ENCODE measurements at places on chromosomes 7 and 10. TPM values are rescaled to one million over a fixed set of nuclear protein-coding genes. Genes with fewer than 3 reads are reported as not detected.

ASZ1 gene
- total RNA-seq = not detected

PTPN20 gene
- not detected for total RNA-seq

SLC13A4 gene
- 0.52 TPM for total RNA-seq

KNDC1 gene
- total RNA-seq = not detected

OR2A25 gene
- not detected for total RNA-seq

STOX1 gene
- total RNA-seq = 0.30 TPM

CALY gene
- total RNA-seq = not detected

GATA3 gene
- 2.3 TPM for total RNA-seq

IFIT1B gene
- total RNA-seq = 0.37 TPM

TAC1 gene
- not detected for total RNA-seq

FAM237B gene
- not detected for total RNA-seq

AP4M1 gene
- total RNA-seq = 21.7 TPM

PKD2L1 gene
- total RNA-seq = not detected

DLX5 gene
- 0.98 TPM for total RNA-seq

NANOS1 gene
- total RNA-seq = 3.2 TPM

RARRES2 gene
- total RNA-seq = 1.7 TPM

- peak; percentile 78 for DNase-seq
Observed at GRCh38 chr10:71968553-71969474, 4.6 kb downstream of the CHST3 start.

DNA sequence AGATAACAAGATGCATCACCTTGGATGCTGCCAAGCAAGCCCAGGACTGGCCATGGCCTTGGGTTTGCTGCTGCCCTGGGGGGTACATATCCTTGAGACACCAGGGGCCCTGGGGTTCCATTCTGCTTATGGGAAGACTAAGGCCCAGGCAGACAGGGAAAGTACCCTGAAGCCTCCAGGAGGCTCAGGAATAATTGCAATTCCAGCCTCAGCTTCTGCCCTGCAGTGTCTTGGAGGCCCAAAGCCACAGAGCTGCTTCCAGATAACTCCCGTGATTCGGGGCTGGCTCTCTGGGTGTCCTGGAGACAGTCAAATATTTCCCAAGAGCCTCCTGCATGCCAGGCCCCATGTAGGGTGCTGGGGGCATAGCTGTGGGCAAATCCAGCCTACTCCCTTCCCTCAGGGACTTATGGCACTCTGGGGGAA, 22.6 kb downstream of the MYL10 start:
- no peak for DNase-seq

DNA sequence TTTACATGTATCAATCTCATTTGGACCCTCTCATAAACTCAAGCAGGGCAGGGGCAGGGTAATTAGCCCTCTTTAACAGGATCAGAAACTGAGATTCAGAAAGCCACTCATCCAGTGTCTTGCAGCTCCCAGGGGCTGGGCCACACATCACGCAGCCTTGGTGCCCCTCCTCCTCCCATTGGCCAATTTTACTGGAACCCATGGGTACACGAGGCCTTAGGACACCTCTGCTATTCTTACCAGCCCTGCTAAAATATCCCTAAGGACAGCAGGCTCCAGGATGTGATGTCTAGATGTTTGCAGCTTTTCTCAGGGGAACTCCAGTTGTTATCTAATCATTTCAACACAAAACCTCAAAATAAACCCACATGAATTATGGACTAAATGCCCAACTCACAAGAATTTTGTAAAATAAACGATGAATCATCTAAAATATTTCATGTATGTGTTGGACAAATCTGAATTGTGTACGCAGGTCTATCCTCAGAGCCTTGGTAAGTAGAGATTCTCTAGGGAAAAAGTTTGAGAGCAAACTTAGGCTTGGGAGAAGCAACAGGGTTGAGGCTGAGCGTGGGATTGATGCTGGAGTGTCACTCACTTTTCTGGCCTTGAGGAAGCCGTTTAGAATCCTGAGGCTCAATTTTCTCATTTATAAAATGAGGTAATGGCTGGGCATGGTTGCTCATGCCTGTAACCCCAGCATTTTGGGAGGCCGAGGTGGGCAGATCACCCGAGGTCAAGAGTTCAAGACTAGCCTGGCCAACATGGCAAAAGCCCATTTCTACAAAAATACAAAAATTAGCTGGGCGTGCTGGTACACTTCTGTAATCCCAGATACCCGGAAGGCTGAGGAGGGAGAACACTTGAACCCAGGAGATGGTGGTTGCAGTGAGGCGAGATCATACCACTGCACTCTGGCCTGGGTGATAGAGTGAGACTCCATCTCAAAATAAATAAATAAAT, 69.7 kb upstream of the TNS3 start:
- peak; percentile 99 for DNase-seq

- DNase-seq = no peak
Observed at GRCh38 chr7:100189061-100189460, 11.3 kb downstream of the STAG3 start.

GRCh38 chr10:132589681-132590080, 52.1 kb downstream of the INPP5A start:
- no peak for DNase-seq

GRCh38 chr7:31873816-31874597, 187.0 kb downstream of the PPP1R17 start:
- peak; percentile 51 for DNase-seq

GRCh38 chr7:155310425-155311114, 12.9 kb downstream of the INSIG1 start:
- DNase-seq = peak; percentile 36

GRCh38 chr10:47145290-47145934, 154.6 kb upstream of the GDF10 start:
- DNase-seq = peak; percentile 42

- DNase-seq = no peak
Observed at GRCh38 chr10:119112056-119112455, 8.1 kb downstream of the DENND10 start.

- no peak for DNase-seq
Observed at GRCh38 chr7:88091988-88092675, 127.7 kb downstream of the SRI start.

- no peak for DNase-seq
Observed at GRCh38 chr7:18347170-18347569, 148.4 kb upstream of the HDAC9 start.

DNA sequence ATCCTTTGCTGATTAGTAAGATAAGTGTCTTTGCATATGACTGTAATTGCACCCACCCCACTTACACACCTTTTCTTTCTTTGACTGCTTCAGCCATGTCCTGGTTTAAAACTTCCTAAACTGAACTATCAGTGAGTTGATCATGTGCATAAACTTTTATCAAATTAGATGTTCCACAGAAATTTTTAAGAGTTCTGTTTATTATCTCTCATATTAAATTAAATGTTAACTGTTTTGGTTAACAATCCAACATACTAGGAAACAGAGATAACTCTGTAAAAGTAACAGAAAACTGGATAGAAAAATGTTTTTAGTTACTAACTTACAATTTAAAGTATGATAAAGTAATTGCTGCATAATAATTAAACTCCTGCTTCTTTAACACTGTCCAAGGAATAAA, 959.6 kb upstream of the LRRN3 start:
- DNase-seq = no peak

DNA sequence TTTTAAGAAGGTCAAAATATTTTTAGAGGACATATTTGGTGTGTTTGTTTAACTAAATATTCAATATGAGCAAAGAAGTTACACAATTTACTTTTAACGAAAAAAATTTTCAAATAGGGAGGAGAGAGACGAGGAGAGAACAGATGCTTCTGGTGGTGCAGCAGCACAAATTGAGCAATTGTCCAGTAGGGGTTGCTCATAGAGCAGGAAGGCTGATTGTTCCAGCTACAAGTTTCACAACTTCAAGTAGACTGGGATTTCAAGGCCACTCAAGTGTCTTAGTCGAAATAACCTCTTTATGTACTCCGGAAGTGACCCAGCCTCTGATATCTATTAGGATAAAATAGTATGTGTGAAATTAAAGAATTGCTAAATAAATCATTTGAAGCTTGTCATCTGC, 197.9 kb downstream of the HDAC9 start:
- peak; percentile 58 for DNase-seq

- no peak for DNase-seq
Observed at GRCh38 chr10:113058523-113059370, 108.7 kb downstream of the TCF7L2 start.

- DNase-seq = peak; percentile 71
Observed at GRCh38 chr7:1466524-1467271, 7.4 kb upstream of the MICALL2 start.

- no peak for DNase-seq
Observed at GRCh38 chr10:79387974-79388850, 40.9 kb downstream of the PPIF start.

- no peak for DNase-seq
Observed at GRCh38 chr7:44097064-44097932, 6.8 kb upstream of the AEBP1 start.

DNA sequence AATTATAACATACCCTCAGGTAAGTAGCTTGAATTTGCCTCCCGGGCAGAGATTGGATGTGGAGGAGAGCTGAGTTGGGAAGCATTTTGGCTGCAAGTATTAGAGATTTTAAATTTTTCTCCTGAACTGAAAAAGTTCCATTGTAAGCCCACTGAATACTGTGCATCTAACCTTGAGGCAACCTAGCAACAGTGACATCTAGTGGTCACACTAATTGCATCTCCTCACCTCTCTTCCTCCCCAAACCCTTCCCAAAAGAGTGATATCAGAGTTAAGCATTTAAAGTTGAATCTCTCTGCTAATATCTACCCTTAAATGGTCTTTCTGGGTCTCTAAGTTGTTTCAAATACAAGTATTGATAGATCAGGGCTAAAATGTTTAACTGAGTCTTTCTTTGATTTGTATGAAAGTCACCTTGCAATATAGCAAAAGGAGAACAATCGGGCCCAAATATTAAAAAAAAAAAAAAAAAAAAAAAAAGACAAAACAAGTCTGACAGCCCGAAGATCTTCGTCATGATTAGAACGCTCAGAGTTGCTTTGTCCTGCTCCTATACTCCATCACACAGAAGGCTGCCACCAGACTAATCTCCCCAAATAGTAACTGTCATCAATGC, 40.4 kb upstream of the DLX5 start:
- DNase-seq = peak; percentile 52

DNA sequence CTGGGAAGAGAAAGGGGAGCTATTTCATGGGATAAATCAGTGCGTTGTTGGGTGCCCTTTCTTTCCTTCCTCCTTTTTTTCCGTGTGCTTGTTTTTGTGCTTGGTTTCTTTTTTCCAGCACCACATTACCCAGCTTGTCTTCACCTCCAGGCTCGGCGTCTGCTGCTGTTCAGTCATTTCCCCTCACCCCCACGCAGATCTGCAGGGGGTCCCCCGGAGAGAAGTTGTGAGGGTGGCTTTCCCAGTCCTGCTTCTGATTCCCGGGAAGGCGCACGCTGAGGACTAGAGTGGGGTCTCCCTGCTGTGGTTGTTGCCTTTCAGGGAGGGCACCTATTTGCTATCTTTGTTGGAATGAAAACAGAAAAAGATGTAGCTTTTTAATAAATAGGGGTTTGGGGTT, 1.6 kb downstream of the CAMK1D start:
- DNase-seq = no peak

- peak; percentile 90 for DNase-seq
Observed at GRCh38 chr7:46486256-46487206, 565.5 kb upstream of the IGFBP3 start.

GRCh38 chr10:70052462-70053217, at the start of gene MACROH2A2:
Gene MACROH2A2 (plus strand): TSS chr10:70052846. CDS start chr10:70075659, 22,813 bp downstream.
- DNase-seq = peak; percentile 23

DNA sequence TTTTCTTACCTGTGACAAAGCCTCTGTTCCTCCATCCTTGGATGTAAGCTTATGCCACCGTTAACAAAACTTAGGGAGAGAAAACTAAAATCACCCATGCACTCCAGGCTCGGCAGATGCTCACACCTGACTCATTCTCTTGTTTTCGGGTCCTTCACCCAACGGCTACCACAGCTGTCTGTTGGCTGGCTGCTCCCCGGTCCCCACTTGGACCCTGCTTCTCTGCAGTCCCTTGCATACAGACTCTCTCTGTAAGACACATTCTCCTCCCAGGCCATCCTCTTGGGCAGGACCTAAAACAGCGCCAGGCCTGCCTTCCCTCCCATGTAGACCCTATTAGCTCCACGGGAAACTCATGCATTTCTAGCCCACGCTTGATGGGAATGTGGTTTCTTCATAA, 12.1 kb upstream of the INHBA start:
- no peak for DNase-seq

- no peak for DNase-seq
Observed at GRCh38 chr10:42988069-42988468, 88.8 kb upstream of the RET start.

DNA sequence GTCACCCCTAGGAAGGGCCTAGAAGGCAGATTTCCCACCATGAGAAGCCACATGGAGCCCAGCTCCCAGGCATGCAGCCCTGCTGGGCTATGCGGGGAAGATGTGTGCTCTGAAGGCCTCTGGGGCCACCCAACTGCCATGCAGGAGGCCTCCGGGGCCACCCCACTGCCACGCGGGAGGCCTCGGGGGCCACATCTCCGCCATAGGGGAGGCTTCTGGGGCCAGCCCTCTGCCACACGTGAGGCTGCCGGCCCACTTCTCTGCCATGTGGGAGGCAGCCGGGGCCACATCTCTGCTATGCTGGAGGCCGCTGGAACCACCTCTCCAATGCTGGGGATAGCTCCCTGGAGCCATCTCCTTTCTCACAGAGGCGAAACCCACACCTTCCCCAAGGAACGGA, 451.8 kb downstream of the DNAJB6 start:
- DNase-seq = no peak

DNA sequence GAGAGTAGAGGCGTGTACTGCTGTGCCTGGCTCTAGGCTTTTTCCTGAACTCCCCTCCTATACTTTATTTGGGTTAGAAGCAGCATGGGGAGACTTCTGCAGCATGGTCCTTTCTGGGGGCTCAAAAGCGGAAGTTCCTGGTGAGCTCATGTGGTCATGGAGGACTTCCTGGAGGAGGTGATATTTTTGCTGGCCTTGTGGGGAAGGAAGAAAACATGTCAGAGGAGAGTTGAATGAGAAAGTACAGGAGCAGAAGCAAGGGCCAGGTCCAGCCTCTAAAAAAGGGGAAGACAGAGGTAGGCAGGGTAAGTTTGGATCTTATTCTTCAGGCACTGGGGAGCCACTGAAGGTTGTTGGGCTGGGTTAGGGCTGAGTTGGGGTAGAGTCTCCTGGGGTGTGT, 45.5 kb downstream of the CASTOR2 start:
- no peak for DNase-seq

DNA sequence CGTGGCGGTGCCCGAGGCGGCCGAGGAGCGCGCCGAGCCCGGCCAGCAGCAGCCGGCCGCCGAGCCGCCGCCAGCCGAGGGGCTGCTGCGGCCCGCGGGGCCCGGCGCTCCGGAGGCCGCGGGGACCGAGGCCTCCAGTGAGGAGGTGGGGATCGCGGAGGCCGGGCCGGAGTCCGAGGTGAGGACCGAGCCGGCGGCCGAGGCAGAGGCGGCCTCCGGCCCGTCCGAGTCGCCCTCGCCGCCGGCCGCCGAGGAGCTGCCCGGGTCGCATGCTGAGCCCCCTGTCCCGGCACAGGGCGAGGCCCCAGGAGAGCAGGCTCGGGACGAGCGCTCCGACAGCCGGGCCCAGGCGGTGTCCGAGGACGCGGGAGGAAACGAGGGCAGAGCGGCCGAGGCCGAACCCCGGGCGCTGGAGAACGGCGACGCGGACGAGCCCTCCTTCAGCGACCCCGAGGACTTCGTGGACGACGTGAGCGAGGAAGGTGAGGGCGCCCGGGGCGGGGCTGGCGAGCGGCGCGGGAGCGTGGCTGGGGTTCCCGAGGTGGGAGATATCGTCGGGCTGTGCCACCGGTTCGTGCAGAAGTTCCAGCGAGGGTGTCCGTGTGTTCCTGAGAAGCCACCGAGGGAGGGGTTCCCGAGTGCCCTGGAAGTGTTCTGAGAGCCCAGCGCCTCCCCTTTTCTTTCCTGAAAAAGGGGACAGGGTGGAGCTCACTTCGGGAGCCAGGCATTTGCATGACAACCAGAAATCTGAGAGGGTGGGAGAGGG, 495 bp downstream of the EIF3B start:
- peak; percentile 37 for DNase-seq

Data from M059J (cell line).